CD4-positive, alpha-beta T cell treated with Interleukin-15 for 4 hours (primary cell): ENCODE measurements at places on chromosomes 11 and 22.

- no peak for DNase-seq
Measured at GRCh38 chr11:8338138-8338537, 74.5 kb upstream of the LMO1 start.

DNA sequence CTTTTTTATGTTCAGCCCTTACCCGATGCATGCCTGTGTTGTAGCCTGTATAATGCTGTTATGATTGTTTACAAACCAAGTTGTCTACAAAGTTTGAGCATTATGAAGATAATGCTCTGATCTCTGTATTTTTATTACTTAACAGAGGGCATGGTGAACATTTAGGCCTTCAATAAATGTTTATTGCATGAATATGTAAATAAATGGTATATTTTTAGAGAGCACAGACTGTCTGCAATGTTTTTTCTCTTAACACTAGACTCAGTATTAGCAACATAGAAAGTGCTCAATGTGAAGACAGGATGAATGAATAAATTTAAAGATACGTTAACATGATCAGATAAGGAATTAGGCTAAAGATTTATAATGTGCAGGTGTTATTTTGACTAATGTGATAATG lies 130.9 kb downstream of the UVRAG start:
- DNase-seq, result no peak

GRCh38 chr11:124415356-124415923 lies 9.2 kb downstream of the OR8B4 start:
- DNase-seq, result no peak

- no peak for DNase-seq
Measured at GRCh38 chr22:49740242-49740641, 87.4 kb downstream of the BRD1 start.

GRCh38 chr11:18277565-18278271 lies 11.7 kb downstream of the SAA1 start:
- no peak for DNase-seq

DNA sequence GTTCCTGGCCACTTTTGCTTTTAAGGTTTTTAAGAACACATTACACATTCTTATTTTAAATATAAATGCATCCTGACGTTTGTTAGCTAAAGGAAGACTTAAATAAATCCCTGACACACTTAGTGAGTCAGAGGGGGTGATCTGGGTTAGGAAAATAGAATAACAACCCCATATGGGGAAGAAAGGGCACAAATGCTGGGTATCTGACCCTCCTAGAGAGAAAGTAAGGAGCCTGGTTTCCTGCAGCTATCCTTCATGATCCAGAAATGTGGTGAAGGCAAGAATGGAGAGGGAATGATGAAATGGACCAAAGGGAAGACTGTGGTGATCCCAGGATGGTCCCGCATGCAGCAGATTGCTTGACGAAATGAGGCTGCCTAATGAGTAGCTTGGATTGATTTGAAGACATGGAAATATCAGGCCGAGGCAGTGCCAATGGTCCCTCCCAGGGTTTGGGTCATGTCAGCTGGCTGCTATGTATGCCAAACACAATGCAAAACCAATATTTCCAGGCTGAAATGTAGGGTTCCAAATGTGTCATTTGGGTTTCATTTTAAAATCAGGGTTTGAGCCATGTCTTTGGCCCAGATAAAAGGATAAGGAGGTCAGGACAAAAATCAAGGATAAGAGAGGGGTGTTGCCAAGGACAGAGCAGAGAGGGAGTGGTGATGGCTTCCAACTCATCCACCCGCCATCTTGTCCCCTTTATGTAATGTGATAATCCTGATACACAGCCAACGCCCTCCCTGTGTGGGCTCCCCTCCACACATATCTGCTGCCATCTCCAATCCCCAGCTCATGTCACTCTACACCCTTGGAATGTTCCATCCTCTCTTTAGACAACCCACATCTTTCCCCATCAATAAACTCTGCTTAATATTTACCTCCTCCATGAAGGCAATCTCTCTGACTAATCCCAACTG lies 135.1 kb upstream of the PITPNB start:
- no peak for DNase-seq

DNA sequence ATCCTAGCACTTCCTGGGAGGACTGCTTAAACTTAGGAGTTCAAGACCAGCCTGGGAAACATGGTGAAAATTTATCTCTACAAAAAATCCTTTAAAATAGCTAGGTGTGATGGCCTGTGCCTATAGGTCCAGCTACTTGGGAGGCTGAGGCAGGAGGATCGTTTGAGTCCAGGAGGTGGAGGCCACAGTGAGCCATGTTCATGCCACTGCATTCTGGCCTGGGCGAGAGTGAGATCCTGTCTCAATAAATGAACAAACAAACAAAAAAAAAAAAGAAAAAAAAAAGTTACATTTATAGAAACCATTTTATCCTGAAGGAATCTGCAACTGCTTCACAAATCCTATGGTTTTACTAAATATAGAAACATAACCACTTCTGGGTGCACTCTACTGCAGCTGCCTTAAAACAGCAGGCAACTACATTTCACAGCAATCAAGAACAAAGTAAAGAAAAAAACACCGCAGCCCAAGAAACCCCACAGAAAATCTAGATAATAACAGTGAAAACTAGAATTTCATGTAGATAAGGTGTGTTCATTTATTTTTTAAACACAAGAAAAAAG lies 75.9 kb upstream of the GAB2 start:
- DNase-seq, result no peak

DNA sequence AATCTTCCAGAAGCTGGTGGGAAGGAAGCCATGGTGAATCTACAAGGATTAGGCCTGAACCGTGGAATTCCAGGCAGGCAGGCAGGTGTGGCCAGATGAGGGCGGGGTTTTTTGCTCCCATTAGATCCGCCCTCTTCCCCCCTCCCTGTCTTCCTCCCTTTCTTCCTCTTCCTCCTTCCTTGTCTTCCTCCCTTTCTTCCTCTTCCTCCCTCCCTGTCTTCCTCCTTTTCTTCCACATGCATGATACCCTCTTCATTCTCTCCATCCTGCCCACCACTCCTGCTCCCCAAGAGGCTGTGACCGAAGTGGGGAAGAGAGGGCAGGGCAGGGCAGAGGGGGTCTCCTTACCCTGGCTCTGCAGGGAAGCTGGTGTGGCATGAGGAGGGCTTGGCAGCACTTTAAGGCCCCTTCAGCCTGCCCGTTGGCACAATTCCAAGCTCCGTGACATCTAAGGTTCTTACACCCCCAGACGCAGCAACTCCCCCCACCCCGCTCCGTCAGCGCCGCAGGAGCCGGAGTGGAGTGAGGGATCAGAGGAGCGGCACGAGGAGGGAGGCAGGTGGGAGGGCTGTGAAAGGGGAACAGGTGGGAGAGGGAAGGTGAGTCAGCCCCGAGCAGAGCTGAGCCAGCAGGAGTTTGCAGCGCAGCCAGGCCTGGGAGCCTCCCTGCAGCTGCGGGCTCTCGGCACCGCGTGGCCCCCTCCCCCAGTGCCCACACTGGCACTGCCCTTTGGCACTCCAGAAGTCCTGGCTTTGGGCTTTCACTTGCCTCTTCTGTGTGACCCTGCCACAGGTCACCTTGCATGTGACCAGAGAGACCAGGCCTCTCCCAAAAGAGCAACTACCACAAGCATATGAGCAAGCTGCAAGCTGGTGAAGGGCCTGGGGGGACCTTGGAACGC lies 32.1 kb downstream of the KCNJ4 start:
- DNase-seq, result no peak

GRCh38 chr22:49086181-49086580 lies 741.5 kb downstream of the BRD1 start:
- DNase-seq, result no peak

GRCh38 chr22:46350121-46350520 lies 14.6 kb downstream of the TRMU start:
- DNase-seq, result no peak

DNA sequence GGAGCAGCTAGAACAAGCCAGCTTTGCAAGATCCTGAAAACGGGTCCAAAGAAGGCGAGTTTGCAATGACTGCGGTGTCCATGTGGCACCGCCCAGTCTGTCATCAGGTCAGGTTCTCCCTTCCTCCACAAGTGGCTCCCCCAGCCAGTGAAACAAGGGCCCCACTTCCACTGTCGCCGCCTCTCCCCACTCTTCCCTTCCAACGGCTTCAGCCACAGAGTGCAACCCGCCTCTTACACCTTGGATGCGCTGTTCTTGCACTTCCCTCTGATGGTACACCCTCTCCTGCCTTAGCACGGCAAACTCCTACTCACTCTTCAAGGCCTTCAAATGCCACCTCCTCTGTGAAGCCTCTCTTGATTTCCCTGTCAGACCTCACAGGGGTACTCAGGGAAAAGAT lies 10.8 kb upstream of the TCF20 start:
- no peak for DNase-seq
